Esophagus muscularis mucosa (tissue), 4 donors: ENCODE measurements at places on chromosomes 4 and X. TPM values are rescaled to one million over a fixed set of nuclear protein-coding genes. Genes with fewer than 3 reads are reported as not detected.

GRCh38 chr4:42454755-42455420, 57.6 kb downstream of the SHISA3 start:
- H3K27me3 ChIP-seq: no peaks in the 10 kb centered on the region
- H3K4me1 ChIP-seq: no peaks in the 10 kb centered on the region
- no peak for DNase-seq
- no peak overlapping the region for H3K4me3 ChIP-seq
- H3K36me3 ChIP-seq: no peaks in the 10 kb centered on the region

DNA sequence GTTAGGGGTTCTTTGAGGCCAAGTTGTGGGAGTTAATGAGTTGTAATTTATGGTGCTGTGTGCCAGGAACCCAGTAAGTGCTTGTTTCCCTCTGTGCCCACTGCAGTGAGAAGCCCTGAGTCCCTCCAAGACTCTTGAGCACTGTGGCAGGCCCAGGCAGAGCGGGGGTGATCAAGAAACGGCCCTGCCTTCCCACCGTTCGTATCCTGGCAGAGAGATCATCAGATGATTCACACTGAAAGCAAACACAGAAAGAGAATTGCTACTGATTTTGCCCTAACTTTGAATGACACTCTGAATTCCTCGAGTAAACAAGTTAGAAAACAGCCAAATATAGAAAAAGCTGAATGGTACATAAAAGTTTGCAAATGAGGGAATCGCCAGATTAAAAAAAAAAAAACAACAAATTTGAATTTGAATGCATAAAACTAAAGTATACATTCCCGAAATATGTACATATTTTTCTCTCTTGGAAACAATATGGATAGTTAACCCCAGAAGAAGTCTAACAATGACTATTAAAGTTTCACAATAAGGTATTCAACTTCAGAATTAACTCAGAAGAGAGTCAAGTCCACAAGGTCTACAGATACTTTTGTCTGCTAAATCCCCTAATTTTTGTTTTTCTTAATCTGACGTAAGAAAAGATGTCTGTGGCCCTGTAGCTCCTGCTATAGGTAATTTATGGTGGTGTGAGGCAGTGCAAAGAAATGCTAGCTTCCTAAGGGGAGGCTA, 71.8 kb downstream of the AFAP1 start:
- H3K4me3 ChIP-seq: no peak overlapping the region
- peaks cover 9% of the 10 kb centered on the region for H3K4me1 ChIP-seq
- peaks cover 16% of the 10 kb centered on the region for H3K36me3 ChIP-seq
- DNase-seq: no peak
- H3K27ac ChIP-seq: peak overlapping the region; percentile 32

DNA sequence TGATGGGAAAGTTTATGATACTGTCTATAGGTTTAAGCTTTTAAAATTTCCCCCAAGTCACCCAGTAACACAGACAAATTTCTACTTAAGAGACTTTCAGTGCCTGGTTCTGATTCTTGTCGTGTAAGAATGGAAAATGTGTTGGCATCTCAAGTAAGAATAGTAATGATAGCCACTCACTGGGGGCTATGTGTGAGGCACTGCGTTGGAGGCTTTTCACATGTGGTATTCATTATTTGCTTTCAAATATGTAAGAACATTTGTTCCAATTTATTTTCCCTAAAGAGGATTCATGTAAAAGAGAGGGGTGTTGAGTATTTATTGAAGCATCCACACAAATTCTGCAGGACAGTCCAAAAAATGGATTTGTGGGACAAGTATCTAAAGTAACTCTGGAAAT, 143.6 kb downstream of the FNIP2 start:
- H3K4me1 ChIP-seq: peaks cover 25% of the 10 kb centered on the region
- no peaks in the 10 kb centered on the region for H3K27me3 ChIP-seq
- H3K4me3 ChIP-seq: no peak overlapping the region
- no peak for DNase-seq

DNA sequence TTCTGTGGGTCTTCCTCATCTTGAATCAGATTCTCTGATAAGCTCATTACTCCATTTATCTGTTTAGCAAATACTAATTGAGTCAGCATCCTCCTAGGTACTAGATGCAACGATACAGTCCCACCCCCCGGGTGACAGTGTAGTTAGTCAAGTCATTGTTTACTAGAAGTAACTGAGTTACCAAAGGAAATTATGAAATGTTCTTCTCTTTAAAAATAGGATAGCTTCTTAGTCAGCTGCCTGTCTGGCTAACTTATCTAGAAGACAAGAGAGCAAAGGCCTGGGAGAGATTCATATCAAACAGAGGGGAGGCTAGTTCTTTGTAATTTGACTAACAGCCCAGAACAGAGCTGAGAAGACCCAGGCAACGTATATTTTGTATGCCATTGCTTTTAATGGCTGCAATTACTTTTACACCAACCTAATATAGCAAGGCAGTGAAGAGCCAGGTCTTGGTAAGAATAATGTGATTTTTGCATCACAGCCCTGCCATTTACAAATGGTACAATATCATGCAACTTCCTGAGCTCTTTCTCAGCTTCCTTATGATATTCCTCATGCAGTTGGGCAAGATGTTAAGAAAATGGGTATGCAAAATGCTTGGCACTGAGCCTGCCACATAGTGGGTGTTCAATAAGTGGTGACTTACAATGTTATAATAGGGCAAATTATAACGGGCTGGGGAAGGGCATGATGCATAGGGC, 149.9 kb downstream of the CHIC2 start:
- H3K27me3 ChIP-seq: no peaks in the 10 kb centered on the region
- no peaks in the 10 kb centered on the region for H3K4me1 ChIP-seq
- peak; percentile 72 for DNase-seq
- no peak overlapping the region for H3K4me3 ChIP-seq
- H3K27ac ChIP-seq: no peak overlapping the region
- H3K36me3 ChIP-seq: no peaks in the 10 kb centered on the region

GRCh38 chrX:103878466-103879122, 46.5 kb upstream of the RAB9B start:
- no peaks in the 10 kb centered on the region for H3K27me3 ChIP-seq
- no peak for DNase-seq
- no peak overlapping the region for H3K4me3 ChIP-seq
- H3K27ac ChIP-seq: no peak overlapping the region

DNA sequence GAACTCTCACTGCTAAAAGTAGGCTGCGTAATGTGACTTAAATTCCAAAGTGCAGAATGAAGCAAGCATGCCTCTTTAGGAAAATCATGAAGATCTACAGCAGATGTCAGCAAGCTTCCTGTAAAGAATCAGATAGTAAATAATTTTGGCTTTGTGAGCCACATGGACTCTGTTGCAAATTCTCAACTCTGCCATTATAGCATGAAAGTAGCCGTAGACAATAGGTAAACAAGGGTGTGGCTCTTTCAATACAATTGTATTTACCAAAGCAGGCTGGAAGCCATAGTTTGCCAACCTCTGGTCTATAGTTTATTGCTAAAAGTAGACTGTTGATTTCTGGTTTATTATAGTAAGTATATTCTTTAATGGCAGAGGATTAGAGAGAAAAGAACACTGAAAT, 80.3 kb upstream of the FAM9B start:
- H3K4me1 ChIP-seq: no peaks in the 10 kb centered on the region
- DNase-seq: no peak
- H3K4me3 ChIP-seq: no peak overlapping the region

DNA sequence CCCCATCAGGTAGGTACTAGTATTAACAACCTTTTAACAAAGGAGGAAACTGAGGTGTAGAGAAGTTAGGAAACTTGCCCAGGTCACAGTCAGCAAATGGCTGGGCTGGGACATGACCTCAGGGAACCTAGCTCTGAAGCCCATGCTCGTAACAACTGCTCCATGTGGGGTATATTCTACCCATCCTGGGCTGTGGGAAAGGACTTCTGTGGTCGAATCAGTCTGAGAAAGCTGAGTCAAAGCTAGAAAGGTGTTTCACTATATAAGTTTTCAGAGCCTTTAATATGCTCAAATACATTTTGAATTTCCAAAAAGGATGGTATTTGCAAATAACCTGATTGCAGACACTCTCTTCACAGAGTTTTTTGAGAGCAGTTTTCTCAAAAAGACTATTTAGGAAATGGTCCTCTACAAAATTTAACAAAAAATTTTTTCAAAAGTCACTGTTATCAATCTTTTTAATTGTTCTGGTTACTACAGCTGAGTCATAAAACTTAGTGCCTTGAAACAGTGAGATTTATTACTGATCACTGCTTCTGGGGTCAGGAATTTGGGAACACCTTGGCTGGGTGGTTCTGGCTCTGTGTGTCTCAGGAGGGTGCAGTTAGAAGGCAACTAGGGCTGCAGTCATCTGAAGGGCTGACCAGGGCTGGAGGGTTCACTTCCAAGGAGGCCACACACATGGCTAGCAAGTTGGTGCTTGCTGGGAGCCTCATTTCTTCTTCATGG, 53.6 kb downstream of the NSG1 start:
- H3K27me3 ChIP-seq: no peaks in the 10 kb centered on the region
- H3K4me1 ChIP-seq: peaks cover 4% of the 10 kb centered on the region
- H3K4me3 ChIP-seq: no peak overlapping the region
- H3K27ac ChIP-seq: no peak overlapping the region

The IRS4 gene
- total RNA-seq: not detected

The TNIP2 gene
- 70.4 TPM for total RNA-seq

GRCh38 chr4:156584100-156584499, 387.5 kb downstream of the PDGFC start:
- H3K36me3 ChIP-seq: no peaks in the 10 kb centered on the region
- no peak for DNase-seq
- H3K4me3 ChIP-seq: no peak overlapping the region
- no peaks in the 10 kb centered on the region for H3K27me3 ChIP-seq
- no peak overlapping the region for H3K27ac ChIP-seq

DNA sequence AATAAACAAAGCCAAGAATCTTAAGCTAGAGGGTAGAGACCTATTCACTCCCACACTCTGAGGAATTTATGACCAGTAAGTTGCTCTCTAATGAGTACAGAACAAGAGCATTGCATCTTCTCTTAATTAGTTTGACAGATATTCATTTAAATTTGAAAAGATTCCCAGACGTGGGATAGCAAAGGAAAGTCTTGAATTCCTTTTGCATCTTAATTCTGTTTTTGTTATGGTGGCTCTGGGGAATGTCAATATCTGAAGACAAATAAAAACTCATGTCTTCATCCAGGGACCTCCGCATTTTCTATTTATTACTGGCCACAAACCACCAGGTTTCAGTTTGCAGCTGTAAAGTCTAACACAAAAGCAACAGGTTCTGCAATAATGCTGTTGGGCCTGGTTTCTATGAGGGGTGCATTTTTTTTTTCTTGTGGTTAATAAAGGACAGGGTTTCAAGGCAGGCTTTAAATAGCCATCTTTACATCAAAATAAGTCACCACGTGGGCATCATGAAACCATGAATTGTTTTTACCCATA, 172.3 kb downstream of the SHROOM3 start:
- no peaks in the 10 kb centered on the region for H3K27me3 ChIP-seq
- DNase-seq: no peak
- no peaks in the 10 kb centered on the region for H3K36me3 ChIP-seq
- no peak overlapping the region for H3K4me3 ChIP-seq

DNA sequence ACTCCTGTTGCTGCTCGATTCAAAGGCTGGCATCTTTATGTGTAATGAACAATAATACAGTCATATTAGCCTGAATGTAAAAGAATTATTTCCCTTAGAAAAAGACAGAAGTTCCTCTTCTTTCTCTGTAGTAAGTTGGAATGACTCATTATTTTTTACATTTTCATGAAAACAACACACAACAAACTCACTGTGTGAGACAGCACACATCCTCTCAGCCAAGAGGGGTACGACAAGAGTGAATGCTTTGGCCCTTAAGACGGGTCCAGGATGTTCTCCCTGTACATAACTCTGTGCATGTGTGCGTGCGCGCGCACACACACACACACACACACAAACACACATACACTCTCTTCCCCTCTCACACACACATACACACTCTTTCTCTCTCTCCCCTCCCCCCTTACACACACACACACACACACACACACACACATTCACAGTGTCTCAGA, 72.8 kb downstream of the MANBA start:
- no peaks in the 10 kb centered on the region for H3K27me3 ChIP-seq
- H3K4me3 ChIP-seq: no peak overlapping the region
- DNase-seq: no peak
- no peak overlapping the region for H3K27ac ChIP-seq

DNA sequence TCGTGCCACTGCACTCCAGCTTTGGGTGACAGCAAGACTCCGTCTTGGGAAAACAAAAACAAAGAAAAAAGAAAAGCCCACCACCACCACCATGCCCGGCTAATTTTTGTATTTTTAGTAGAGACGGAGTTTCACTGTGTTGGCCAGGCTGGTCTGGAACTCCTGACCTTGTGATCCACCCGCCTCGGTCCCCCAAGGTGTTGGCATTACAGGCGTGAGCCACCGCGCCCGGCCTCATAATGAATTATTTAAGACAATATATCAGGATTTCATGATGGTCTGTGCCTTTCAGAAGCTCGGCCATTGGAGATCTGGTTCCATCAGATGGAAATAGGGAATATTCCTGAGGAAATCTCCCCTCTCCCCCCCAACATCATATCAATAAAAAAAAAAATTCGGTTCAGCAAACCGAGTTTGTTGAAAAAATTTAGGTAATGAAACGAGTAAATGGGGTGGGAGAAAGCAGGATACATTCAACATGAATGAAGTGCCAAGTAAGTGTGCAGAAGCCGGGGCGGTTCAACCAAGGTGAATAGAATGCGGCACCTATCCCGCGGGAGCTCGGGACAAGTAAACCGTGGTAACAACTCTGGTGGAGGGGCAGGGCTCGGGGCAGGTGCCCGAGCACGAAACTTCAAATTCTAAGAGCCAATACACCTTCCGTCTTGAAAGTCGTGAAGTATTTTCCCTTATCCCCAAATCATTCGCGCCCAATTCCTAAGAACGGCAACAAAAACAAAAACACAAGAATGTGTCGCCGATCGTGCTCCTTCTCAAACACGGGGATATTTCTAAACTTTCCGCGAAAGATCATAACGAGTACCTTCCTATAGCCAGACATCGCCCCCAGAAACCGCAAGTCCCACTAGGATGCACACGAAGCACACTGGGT, 773 bp upstream of the TXLNG start:
- peak overlapping the region; percentile 61 for H3K27ac ChIP-seq
- H3K4me3 ChIP-seq: peak overlapping the region; percentile 87
- H3K36me3 ChIP-seq: peaks cover under 1% of the 10 kb centered on the region
- H3K4me1 ChIP-seq: peaks cover 17% of the 10 kb centered on the region
- H3K27me3 ChIP-seq: no peaks in the 10 kb centered on the region

GRCh38 chr4:177251237-177251636, 58.4 kb upstream of the NEIL3 start:
- no peak for DNase-seq
- H3K27ac ChIP-seq: no peak overlapping the region
- H3K36me3 ChIP-seq: no peaks in the 10 kb centered on the region
- no peaks in the 10 kb centered on the region for H3K27me3 ChIP-seq
- no peak overlapping the region for H3K4me3 ChIP-seq

The TMPRSS11B gene
- total RNA-seq: not detected

The VCX3A gene
- total RNA-seq: not detected

The PKD2 gene
- total RNA-seq: 84.0 TPM
